DND-41 (cell line): ENCODE measurements at places on chromosomes 7 and 10.
A peak's percentile ranks its signal among the peaks of the same experiment; 100 is the strongest.

- no peak for DNase-seq
Observed at GRCh38 chr7:94374231-94374630, 20.5 kb upstream of the COL1A2 start.

- no peak for DNase-seq
Observed at GRCh38 chr7:20276705-20277472, 53.8 kb upstream of the ITGB8 start.

DNA sequence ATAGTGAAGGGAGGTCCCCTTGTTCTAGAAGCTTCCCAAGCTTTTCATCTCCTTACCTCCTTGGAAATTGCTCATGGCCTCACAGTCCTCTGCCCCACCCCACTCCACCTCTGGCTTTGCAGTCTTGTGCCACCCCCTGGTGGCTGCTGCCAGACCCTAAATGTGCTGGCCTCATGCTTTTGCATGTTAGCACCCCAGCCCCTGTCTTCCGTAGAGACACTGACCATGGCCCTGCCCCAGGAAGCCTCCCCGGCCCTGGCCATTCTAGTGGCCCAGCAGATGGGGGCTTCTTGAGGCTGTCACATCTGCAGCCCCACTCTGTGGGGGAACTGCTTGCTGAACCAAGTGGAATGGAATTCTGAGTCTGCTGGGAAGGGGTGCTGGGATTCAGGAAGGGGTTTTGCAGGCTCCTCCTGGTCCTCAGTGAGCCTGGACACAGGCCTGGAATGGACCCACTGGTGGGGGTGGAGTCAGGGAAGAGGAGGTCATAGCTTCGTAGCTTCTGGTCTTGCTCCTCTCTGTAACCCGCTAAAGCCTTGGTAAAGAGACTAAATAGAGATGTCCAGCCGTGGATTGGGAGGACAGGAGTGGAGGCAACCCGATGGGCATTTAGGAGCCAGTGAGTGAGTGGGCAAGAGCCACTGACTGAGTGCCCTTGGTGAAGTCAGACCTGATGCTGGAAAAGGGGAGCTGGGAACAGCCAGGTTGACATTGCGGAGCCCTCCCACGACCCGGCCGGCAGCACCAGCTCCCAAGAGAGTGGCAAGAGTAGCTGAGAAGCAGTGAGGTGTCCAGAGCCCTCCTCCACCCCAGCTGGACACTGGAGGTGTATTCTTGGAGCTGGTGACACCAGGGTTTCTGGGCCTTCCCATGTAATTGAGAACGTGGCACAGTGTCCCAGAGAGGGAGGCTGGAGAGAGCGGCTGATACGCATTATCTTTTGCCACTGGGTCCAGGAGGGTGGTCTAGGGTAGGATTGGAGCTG is 20.9 kb downstream of the RAMP3 start:
- peak; percentile 18 for DNase-seq

- no peak for DNase-seq
Observed at GRCh38 chr10:123227706-123228105, 73.5 kb downstream of the BUB3 start.

- peak; percentile 68 for DNase-seq
Observed at GRCh38 chr10:17430647-17431355, 23.6 kb downstream of the ST8SIA6 start.

- no peak for DNase-seq
Observed at GRCh38 chr7:4245866-4246470, 436.1 kb upstream of the FOXK1 start.

GRCh38 chr10:33365871-33366411 is 31.5 kb upstream of the NRP1 start:
- peak; percentile 15 for DNase-seq

- DNase-seq = no peak
Observed at GRCh38 chr7:41491308-41491707, 211.6 kb downstream of the INHBA start.

GRCh38 chr10:30505543-30506298 is 71.7 kb downstream of the MAP3K8 start:
- DNase-seq = no peak

- DNase-seq = no peak
Observed at GRCh38 chr10:130028465-130028819, 64.4 kb upstream of the EBF3 start.

DNA sequence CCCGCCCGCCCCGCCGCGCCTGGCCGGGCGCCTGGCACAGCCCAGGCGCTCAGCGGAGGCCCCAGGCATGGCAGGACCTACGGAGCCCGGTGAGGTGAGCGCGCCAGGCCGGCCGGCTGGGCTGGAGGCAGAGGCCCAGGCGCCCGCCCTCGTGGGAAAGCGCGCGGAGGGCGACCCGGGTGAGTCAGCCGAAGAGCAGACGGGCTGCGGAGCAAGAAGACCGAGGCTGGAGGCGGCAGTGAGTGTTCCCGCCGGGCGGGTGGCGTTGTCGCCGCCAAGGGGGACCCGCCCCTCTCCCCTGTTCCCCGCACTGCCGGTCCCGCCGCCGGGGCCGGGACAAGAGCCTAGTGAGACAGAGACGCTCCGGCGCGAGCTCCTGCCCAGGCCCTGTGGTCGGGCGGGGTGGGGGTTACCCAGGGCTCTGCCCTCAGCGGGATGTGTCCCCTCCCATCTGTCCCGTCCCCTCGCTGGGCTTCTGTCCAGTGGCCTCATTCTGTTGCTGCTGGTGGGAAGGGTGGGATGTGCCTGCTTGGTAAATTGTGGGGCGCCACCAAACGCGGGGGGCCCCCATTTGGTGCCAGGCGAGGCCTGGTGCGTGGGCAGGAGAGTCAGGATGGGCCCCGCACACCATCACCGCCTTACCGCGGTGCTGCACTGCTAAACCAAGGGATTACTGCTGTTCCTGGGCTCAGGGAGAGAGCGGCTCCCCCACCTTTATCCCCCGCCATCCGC is 17.0 kb upstream of the NODAL start:
- DNase-seq = no peak

DNA sequence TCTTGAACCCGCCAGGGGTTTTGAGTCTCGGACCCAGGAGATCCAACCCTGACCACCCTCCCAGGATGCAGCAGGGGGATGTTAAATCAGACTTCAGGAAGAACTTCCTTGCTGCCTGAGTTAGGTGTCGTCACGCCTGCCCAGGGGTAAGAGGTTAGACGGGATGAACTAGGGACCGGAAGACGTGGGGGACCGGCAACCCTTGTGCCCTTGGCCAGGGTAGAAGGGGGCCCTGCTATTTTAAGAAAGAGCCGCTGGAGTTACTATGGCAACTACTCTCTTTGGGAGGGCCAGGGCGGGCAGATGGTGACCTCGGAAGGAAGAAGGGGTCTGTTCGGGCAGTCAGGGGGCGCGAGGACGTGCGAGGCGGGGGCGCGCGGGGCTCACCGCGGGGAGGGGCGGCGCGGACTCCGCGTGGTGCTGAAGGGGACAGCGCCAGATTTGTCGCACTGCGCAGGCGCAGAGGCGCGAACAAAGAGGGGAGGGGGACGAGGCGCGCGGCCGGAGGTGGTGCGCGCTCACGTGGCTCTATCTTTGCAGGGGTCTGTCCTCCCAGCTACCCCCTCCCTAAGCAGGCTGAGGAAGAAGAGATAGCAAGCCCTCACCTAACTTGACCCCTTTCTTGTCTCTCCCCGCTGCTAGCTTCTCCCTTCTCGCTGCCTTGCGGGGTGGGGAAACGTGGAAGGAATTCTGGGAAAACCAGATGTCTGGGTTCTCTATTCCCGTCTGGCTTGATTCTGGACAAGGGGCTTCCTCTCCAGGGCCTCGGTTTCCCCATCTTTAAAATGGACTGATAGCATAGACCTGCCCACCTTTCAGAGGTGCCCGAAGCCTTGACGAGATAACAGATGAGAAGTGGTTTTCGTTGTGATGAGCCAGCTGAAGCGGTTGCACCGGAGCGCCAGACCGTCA is 940 bp upstream of the PSD start:
- peak; percentile 83 for DNase-seq

- no peak for DNase-seq
Observed at GRCh38 chr7:28621369-28621841, 209.1 kb downstream of the CREB5 start.

DNA sequence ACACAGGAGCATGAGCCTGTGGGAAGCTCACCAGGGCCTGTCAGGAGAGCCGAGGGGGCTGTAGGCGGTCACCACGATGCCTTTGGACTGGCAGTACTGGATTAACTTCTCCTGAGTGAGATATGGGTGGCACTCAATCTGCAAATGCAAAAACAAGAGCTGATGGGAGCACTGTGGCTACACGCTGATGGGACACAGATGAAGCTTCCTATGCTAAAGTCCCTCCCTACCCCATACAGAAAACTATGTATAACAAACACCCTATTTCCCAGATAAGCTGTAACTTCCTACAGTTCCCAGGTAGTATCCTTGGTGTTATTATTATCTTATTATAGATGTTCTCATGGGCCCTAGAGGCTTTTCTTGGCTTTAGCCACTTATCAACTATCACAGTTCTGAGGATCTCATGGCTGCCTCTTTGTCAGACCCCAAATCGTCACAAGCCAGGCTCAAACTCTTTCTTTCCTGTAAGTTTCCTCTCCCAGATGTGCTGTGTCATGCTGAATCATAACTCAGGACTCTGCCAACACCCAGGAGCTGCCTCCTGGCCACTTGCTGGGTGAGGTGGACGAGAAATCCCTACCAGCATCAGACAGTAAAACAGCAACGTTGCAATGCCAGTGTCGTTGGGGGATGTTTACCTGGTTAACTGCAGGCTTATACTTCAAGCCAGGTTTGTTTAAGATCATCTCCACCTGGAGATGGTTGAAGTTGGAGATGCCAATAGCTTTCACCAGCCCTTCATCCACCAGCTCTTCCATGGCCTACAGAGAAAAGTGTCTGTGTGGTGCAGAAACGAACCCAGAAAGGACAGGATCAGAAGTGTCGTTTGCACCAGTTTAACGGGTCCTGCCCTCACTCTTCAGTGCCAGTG is 10.3 kb downstream of the AKR1B1 start:
- no peak for DNase-seq

GRCh38 chr7:92695308-92696261 is 105.4 kb upstream of the FAM133B start:
- no peak for DNase-seq

DNA sequence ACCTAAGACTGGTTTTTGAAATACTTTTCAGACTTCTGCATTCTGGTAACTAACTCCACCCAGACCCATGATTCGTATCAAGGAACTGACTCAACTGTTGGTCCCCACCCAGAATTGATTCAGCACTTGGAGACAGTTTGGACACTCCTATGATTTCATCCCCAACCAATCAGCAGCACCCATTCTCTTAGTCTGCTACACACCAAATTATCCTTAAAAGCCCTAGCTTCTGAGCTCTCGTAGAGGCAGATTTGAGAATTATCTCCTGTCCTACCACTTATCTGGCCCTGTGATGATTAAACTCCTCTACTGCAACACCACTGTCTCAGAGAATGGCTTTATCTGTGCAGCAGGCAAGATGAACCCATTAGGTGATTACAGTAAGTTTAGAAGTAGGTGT is 7.7 kb upstream of the GSTO1 start:
- no peak for DNase-seq

GRCh38 chr10:74932648-74933047 is 106.2 kb downstream of the KAT6B start:
- DNase-seq = no peak

DNA sequence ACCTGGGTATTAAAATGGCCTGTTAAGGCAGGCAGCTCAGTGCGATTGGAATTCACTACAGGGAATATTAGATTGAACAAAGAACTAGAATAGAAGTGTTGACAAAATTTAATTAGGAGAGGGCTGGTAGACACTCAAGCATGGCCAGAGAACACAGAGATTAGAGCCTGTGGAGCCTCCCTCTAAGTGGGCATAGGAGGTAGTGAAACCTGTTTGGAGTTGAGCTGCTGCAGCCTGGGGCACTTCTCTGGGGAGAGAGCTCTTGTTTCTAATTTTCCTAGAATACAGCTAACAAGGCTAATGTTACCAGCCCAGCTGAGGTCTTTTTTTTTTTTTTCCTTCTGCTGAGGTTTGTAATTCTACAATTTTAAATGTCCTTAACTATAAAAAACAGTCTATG is 46.4 kb downstream of the TMEM168 start:
- no peak for DNase-seq

DNA sequence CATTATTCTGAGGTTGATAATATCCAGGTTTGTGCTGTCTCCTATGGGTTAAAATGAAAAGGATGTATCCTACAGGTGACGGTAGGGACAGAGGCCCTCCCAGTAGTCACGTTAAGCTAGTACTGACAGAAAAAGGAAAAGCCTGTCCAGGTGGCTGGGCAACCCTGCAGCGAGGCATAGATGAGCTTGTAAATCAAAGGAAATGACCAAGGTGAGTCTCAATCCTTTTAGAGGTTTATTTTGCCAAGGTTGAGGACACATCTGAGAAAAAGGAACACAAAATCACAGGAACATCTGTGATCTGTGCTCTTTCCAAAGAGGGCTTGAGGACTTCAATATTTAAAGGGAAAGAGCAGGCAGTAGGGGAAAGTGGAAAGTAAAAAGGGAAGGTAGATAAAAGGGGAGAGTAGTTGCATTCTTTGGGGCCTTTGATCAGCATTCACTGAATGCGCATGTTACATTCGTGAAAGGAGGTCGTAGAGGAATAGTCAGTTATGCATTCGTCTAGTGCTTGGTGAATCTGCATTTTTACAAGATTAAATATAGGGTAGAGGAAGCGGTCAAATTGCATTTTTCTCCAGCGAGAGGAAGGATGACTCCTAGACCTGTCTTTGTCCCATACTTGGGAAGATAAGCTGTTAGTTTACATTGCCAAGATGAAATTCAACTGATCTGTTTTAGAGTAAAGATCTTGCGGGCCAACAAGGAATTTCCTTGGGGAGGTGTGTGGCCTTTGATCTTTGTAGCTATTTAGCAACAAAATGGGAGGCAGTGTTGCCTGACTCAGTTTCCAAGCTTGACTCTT is 884 bp upstream of the GSTO1 start:
- DNase-seq = no peak

- DNase-seq = no peak
Observed at GRCh38 chr10:663466-663751, 26.1 kb downstream of the DIP2C start.

- DNase-seq = no peak
Observed at GRCh38 chr10:3433988-3434387, 261.4 kb upstream of the PITRM1 start.

DNA sequence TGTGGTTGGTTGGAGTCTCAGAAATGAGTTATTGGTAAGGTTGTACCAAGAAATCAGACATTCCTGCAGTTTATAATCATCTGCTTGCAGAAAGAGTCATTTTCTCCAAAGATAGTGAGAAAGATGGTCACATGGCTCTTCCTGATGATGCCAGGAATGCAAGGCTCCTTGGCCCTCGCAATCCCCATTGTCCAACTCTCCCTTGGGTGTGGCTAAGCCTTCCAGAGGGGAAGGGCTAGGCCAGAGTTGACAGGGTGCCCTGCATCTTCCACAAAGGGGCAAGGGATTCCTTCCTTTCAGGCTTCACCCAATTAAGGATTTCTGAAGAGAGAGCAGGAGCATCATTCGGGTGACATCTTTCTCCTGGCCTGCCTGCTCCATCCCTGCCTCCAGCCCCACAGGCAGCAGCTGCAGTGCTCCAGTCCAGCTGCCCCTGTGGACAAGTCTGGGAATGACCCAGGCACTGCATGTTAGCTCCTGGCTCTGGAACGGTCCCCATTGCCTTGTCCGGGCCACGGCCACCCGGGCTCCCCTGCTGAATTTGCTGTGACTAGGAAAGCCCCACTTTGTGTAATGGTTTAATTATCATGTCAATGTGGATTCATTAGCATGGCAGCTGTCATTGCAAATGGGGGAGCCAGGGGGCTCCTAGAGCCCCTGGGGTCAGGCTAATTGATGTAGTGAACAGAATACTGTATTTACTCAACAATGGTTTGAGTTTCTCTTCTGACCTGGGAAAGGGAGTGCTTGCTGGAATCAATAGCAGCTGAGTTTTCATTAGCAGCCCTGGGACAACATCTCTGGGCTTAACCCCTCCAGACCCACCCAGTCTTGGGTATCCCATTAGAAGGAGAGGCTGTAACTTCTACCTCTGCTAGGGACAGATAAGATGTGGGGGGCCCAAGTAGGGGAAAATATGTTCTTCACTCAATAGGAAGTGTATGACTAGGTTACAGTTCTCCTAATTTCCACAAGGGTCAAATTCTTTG is 112.6 kb upstream of the TBX20 start:
- DNase-seq = no peak
